Effector CD4-positive, alpha-beta T cell (primary cell): ENCODE measurements at places on chromosomes 4 and X.
A peak's percentile ranks its signal among the peaks of the same experiment; 100 is the strongest.

- no peak for DNase-seq
Measured at GRCh38 chr4:154313004-154313585, 178.5 kb downstream of the DCHS2 start.

DNA sequence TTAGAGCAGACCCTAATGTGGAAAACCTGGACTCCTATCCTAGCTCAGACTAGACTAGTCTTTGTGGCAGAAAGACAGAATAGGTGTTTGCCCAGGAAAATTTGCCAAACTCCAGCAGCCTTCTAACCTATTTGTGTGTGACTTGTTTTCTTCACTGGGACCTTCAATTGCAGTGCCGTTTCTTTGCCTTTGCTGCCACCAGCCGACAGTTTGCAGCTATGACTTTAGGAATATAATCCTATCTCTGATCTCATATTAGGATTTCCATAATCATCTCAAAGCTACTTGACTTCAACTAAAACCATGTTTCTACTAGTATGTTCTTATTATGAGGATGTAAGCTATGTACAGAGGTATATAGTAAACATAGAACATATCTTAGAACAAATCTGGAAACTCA lies 60.2 kb upstream of the PGAM4 start:
- DNase-seq, result no peak

GRCh38 chrX:69618803-69619202 lies 2.9 kb downstream of the EDA start:
- DNase-seq, result no peak

DNA sequence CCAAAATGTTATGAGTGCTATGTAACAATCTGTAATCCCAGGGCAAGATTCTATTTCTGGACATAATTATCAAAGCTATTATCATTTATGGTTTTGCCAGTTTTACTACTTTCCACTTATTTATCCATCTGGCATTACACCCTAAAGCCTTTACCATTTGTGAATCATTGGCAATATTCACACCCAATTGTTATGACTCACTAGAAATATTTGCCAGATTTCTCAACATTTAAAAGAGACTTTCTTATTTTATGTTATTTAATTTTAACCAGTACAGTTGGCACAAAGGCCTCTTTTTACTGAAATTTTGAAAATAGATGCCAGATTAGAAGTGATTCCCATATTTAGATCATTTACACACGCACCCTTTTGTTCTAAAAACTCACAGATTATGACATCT lies 242.7 kb upstream of the WDFY3 start:
- DNase-seq, result no peak

- DNase-seq, result no peak
Measured at GRCh38 chr4:184099000-184099399, 118.7 kb downstream of the ENPP6 start.

DNA sequence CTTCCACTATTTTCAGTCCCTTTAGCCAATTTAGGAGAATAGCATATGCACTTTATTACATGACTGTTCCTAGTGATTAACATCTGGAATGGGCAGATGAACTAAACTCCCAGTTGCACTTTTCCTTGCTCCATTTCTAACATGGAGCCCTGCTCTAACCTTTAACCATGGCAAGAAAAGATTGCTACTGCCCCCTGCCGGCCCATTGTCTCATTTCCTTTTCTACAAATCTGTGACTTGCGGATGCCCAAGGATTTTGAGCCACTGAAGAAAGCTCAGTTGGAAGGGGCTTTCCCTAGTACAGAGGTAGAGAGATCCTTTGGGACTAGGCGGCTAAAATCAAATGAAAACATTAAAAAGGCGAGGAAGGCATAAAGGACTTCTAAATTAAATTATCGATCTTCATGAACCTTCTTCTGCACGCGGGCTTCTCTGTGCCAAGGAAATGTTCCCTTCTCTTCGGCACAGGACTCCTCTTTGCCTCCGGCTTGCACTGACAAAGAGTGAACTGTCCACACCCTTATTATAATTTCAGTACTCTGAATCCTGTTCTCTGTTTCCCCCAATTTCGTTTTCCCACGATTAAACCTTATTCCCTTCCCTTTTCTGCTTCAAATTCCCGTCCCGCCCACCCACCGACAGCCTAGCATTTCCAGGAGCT lies 577 bp upstream of the GLRA2 start:
- DNase-seq, result peak; percentile 12

DNA sequence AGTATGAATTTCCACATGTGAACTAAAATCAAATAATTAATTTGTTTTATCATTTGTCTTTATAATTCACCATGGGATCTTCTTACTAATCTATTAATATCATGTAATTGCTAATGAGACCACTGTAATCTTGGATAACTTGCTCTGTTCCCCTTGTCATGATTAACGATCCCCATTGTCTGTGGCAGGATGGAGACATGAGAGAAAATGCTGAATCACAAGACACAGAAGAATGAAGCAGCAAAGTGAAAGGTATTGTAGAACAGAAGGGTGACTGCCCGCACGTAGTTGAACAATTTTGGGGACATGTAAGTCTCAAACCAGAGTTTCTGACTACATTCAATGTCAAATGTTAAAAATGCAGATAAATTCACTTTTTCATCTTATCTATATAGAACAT lies 135.2 kb downstream of the EPHA5 start:
- no peak for DNase-seq

DNA sequence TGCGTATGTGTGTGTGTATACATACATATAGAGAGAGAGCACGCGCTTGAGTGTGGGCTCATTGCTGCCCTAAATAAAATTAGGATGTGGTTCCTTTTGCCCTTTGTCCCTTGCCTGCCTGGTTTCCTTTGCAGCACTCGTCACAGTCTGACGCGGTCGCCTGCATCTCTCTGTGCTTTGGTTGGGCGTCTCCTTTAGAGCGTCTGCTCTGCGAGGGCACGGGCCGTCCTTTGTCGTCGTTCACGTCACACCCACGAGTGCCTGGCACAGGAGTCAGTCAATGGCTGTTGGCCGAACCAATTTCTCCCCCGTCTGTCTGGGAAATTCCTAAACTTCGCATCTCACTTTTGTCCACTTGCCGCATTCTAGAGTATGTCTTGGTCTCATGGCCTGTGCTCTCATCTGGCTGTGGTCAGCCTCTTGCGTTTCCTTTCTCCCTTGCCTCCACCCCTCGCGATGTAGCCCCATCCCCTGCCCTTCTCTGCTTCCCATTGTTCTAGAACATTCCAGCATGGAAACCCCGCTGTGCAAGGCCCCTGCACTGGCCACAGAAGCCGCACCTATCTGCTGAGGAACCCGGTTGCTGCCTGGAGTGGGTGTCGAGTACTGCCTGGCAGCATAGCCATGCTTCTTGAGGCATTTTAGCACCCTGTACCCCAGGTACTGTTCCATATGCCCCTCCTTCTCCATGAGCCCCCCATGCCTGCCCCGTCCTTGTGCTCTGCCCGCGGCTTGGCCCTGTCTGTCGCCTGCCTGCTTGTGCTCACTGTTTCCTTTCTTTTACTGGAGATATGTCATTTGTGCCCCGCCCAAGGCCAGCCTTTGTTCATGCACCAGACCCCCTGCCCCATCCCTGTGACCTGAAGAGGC lies 8.0 kb downstream of the MAEA start:
- DNase-seq, result no peak

- DNase-seq, result no peak
Measured at GRCh38 chr4:122815248-122815647, 11.4 kb upstream of the FGF2 start.

DNA sequence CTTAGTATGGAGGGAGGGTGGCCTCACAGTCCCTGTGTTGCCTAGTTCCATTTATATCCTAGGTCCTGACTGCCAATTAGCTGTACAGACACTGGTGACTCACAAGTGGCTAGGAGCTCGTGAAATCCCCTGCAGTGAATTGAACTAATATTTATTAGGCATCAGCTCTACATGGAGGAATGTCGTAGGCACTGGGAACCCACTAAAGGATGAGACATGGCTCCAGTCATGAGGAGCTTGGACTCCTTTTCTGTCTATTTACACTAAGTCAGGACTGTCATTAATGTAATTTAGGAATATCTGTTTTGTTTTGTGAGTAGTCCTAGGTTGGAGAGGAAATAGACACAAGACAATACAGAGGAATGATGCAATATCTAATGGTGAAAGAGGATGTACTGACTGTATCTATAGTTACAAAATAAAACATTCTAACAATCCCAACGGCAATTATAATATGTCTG lies 67.7 kb downstream of the MID1IP1 start:
- no peak for DNase-seq

DNA sequence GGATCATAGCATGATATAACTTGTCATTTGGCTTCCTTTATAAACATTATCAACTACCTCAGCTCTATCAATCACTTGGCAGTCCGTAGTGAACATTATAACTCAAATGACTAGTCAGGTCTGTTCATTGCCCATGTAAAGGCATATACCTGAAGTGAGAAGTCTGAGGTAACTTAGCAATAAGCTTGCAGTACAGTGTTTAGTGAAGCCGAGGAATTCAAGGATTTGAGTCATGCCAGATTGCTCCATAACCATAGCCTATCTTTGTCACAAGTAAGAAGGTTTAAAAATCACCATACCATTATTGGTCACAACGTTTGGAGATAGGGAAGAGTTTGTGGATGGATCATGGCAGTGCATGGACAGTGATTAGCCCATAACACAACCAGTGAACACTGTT lies 41.6 kb downstream of the AR start:
- DNase-seq, result no peak

DNA sequence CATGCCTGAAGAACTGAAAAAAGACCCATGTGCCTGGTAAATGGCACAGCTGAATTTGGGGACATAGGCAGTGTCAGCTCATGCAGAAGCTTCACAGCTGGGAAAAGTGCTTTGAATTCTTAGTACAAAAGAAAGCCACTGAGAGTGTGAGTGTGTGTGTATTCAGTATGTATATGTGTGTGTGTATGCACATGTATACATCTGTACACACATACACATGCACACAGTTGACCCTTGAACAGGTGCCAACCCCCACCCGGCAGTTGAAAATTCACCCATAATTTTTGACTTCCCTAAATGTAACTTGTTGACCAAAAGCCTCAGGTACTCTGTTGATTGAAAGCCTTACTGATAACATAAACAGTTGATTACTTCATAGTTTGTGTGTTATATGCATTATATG lies 49.5 kb upstream of the ENPP6 start:
- no peak for DNase-seq

DNA sequence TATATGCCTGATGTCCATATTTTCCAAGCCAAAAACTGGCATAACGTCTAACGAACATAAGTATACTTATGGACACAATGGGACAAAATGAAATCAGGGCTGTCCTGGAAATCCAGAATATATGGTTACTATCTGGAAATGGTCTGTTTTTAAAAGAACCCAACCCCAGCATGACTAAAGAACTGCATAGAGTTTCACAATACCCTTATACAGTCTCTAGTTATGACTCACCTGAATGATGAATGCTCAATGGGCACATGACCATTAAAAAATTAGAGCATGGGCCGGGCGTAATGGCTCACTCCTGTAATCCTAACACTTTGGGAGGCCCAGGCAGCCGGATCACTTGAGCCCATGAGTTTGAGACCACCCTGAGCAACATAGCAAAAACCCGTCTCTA lies 31.8 kb downstream of the AMMECR1 start:
- no peak for DNase-seq

DNA sequence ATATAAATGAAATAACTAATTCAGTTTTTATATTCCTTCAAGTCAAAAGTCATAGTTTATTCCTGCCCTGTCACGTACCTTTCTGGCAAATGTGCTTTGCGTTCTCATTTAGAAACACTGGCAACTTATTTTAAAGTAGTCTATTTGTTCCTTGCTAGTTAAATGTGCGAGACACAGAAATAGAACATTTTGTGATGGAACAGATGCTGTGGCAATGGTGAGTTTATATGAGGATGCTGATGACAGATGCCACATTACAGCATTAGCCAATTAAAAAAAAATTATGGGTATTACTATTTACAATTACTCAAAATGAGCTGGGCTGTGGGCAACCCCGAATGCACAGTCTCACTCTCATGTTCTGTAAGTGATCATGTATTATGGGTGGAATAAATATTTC lies 26.1 kb upstream of the EPHA5 start:
- DNase-seq, result no peak

GRCh38 chrX:1719270-1719669 lies 104.4 kb downstream of the ASMT start:
- DNase-seq, result no peak

- DNase-seq, result no peak
Measured at GRCh38 chrX:101986586-101986985, 54.8 kb upstream of the ZMAT1 start.

DNA sequence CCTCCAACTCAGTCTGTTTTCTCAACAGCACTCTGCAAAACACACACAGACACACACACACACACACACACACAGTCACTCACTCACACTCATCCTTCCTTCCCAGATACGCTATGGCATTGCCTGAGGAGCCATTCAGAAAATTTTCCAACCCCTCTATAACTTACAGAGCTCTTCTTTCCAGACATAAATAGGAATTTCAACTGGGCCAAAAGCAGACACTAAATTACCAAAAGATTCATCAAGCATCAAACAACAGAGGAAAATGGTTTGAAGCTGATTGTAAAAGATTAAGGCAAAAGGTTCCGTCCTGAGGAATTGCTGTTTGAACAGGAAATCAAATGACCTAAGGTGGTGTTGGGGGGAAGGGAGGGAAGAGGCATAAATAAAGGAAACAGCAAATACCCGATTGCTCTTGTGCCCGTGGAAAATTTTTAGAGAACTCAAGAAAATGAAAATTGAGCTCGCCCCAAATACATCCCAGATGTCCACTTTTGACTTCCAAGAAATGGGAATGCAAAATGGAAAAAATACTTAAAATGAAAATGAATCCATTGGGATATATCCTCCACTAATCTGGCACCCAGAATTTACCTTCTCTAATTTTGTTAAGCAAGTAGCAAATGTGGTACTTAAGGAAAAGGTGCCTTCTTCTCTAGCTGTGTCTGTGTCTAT lies 183.6 kb downstream of the QDPR start:
- DNase-seq, result no peak

- DNase-seq, result no peak
Measured at GRCh38 chr4:125022855-125023501, 291.8 kb upstream of the FAT4 start.

GRCh38 chr4:143178923-143179322 lies 5.8 kb upstream of the USP38 start:
- DNase-seq, result no peak

DNA sequence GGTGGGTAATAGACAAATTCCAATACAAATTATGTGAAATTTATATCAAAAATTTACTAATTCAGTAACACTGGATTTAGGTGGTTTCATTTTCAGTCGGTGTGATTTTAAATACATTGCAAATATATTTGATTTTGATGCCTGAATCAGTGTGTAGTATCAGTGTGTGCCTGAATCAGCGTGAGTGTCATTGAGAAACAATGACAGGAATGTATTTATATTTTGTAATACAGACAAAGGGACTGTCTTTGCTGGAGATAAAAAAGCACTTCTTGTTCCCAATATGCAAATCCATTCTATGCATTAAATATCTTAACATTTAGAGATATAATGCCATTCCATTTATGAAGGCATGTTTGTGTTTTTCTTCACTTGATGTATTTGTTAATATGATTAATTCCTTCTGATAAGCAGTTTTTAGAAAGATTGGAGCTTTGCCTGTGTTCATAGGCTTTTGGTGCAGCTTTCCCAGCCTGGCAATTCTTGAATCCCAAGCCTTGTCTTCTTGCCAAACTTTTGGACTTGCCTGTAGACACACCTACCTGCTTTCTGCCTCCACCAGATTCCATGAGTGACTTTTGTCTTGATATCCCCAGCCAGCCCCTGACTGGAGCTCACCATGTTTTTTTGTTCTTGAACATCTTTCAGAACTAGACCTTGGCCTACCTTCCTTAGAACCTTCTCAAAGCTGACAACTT lies 243.8 kb downstream of the ADGRL3 start:
- DNase-seq, result no peak
